ENCODE measurements at places on chromosomes 7 and 10.

- no peak for DNase-seq
Measured at GRCh38 chr7:93185303-93186027, 37.3 kb upstream of the SAMD9L start.

- DNase-seq = no peak
Measured at GRCh38 chr10:122657729-122658128, 41.9 kb downstream of the C10orf120 start.

DNA sequence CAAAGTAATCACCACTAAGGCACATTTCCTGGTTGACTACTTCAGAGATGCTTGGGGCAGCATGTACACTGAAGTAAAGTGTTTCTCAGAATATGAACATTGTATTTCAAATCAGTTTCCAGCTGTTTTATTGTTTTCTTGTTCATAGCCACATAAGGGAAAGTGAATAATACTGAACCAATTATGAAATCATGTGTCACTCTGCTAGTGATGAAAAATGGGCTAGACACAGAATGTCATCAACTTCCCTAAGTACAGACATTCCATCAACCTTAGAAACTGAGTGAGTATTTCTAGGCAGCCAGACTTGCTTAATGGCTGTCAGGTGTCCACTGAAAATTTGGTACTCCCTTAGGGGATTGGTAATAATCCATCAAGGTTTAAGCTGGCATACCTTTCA, 603.5 kb downstream of the ARL4A start:
- no peak for DNase-seq

DNA sequence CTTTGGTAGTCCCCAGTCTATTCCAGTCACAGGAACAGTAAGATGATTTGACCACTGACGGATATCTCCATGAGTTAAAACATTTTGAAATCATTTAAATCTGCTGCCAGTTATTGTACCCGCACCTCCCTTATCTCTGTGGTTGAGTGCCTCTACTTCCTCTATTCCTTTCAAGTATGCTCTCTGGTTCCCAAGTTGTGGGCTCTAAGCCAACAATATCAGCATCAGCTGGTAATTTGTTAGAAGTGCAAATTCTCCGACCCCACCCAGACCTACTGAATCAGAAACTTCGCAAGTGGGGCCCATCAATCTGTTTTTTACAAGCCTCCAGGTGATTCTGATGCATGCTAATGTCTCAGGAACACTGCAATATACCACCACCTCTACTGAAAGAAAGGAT, 235.5 kb downstream of the CCSER2 start:
- no peak for DNase-seq

GRCh38 chr7:47624689-47625088, 42.8 kb upstream of the TNS3 start:
- DNase-seq = no peak

GRCh38 chr10:75250934-75251333, 15.2 kb upstream of the COMTD1 start:
- no peak for DNase-seq

DNA sequence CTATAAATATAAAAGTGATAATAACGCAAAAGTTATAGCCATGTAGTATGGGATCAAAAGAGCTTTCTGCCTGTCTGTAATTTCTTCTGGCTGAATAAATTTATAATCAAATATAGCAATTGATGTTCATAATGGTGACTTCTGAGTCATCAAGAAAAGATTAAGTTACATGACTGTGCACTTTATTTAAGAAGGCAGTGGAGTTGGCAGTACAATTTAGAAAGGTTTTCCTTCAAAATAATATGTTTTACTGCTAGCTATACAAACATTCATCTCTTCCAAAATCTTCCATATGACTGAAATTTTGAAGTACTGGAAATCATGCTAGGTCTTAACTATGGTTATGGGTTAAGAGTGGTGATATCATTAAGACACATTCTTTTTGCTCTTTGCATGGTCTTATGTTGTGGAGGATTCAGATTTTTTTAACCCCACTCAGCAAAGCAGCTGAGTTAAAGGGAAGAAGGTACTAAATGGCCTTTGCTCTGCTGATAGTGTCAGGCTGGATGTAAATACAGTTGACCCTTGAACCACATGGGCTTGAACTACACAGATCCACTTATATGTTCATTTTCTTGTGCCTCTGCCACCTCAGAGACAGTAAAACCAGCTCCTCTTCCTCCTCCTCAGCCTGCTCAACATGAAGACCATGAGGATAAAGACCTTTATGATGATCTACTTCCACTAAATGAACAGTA, 323.6 kb downstream of the BBS9 start:
- DNase-seq = no peak

DNA sequence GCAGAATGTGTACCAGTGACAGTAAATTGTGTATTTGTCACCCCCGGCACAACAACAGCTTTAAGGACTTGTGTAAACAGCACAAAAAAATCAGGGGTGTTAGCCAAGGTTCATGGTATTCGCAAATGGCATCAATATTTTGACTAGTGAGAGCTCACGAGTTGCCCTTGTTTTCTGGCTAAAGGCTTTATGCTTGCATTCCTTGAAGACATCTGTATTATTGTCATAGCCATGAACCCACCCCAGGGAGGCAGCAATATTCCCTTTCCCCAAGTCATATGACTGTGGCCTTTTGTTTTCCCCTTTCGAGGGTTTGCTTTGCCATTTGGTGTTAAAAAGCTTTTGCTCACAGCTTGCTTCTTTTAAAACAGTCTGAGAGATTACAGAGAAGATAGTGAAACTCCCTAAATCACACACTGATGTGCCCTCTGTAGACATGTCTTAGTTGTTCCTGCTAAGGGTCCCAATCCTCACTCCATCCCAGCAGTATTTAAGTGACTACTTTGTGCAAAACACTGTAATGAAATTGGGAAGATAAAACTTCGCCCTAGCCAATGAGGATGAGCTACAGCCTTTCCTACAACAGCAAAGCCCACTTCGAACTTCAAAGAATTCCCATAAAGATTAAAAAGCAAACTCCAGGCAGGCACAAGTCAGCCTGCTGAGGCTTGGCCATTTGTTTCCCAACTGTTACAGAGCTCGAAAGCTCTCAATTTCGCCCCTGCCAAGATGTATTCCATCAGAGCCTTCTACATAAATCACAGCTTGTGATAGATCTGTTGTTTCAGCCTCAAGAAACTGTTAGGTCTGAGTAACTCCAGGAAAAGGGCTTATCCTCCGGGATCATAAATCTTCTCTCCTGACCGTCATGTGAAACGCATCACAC, 172.3 kb downstream of the ADAM12 start:
- no peak for DNase-seq

GRCh38 chr10:19483421-19483820, 332.8 kb upstream of the PLXDC2 start:
- no peak for DNase-seq

Data from CMK (cell line).